ENCODE measurements at places on chromosomes 5 and 9. TPM values are rescaled to one million over a fixed set of nuclear protein-coding genes. Genes with fewer than 3 reads are reported as not detected.

The BTNL3 gene
- not detected for total RNA-seq

The SH3RF2 gene
- total RNA-seq: 219 TPM

The NEUROG1 gene
- not detected for total RNA-seq

The EGR1 gene
- 66.5 TPM for total RNA-seq

The ZNF366 gene
- 8.1 TPM for total RNA-seq

The GPSM1 gene
- 77.0 TPM for total RNA-seq

The ORM1 gene
- total RNA-seq: not detected

The PCDHA12 gene
- 0.20 TPM for total RNA-seq

The FGF10 gene
- 1.4 TPM for total RNA-seq

The ZNF300 gene
- total RNA-seq: 1.6 TPM

The CCNI2 gene
- total RNA-seq: not detected

The LHX3 gene
- not detected for total RNA-seq

The PAPPA gene
- 2.1 TPM for total RNA-seq

Data from right cardiac atrium (tissue), 5 donors.